Amniotic epithelial cell (primary cell): ENCODE measurements at places on chromosomes 1 and 21.

- no peak for DNase-seq
These were observed 139.4 kb downstream of the MRPL39 start for GRCh38 chr21:25467896-25468295.

DNA sequence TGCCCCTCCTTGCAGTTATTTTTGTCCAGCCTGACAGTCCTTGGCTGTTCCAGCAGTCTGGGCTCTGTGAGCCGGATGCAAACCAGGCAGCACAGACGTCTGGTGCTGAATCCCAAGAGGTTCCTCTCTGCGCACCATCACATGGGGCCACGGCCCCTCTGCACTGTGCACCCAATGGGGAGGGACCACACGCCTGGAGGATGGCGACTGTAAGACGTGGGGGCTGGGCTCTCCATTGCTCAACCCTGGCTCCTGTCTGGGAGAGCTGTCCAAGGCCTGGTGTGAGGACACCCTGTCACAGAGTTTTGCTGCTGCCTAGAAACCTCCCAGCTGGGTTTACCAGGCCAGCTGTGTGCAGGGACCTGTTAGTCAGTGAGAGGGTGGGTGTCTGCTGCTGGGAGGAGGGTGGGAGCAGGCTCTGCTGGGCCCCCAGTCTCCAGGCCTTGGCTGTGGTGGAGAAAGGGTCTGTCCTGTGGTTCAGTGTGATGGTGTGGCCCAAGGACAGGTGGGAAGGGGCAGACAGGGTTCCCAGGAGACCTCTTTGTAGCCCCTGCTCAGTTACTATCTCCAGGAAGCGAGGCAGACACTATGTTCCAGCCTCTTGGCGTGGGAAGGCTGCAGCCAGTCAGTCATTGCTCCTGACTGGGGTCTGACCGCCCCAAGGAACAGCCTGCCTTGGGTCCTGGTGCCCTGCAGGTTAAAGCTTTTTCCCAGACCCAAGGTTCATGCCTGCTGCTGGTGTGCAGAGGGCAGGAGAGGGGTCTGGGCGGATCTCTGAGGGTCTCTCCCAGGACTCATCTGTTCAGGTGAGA, 13.8 kb downstream of the HEYL start:
- peak; percentile 84 for DNase-seq

GRCh38 chr1:8642114-8642513, 175.3 kb downstream of the RERE start:
- no peak for DNase-seq

DNA sequence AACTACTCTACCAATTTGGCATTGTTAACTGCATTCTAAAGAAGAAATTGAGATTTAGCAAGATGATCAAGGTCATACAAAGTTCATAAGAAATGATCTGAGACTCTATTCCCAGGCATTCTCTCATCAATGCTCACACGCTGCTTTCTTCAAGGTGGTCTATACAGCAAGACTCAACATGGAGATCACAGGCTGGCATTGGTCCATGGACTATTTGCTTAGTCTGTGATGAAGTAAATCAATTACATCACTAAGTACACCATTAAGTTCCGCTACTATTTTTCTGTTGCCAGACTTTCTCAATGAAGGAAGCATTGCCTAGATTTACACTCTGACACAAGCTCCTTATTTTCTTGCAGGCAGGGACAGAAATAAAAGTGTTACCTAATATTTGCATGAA, 51.9 kb upstream of the CYP2J2 start:
- no peak for DNase-seq

- no peak for DNase-seq
These were observed 32.0 kb upstream of the EPHA8 start for GRCh38 chr1:22531251-22531650.

- no peak for DNase-seq
These were observed 6.1 kb upstream of the CD1A start for GRCh38 chr1:158248118-158248517.

GRCh38 chr1:26429721-26430120, 2.4 kb upstream of the DHDDS start:
- no peak for DNase-seq

- DNase-seq, result no peak
These were observed 30.8 kb downstream of the CAPZB start for GRCh38 chr1:19454265-19455146.

DNA sequence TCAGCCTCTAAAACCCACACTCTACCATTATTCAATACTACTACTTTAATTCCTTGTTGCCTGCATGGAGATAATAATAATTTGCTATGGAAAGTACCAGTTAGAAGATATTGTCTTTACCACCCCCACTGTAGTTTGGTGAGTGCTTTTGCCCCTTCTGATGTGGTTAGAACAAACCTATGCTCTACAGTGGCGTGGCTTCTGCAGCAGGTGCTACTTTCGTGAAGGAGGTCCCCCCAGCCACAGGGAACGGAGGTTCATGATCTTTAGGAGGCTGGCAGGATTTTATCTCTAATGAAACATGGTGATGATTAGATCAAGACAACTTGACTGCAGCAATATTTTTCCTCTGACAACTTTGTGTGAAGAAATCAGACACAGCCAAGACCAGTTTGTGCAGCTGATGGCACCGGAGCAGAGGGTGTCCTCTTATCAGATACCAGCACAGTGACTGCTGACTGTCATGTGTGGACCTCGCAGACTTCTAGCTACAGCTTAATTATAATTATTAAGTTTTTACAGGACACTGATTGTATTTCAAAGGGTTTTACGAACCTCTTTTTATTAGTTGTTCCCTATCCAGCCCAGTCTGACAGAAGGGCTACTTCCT, 10.7 kb upstream of the TCHH start:
- no peak for DNase-seq

DNA sequence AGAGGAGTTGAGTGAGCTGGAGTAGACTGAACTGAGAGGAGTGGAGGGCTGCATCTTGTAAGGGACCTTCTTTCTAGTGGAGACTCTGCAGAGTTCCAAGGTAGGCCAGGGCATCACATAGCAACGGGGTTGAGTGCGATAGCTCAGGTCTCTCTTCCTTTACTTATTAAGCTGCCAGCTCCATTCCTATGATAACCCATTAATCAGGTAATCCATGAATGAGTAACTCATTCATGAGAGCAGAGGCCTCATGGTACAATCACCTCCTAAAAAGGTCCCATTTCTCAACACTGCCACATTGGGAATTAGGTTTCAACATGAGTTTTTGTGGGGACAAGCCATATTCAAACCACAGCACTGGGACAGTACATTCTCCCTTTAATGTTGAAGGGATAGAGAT, 21.3 kb downstream of the VN1R5 start:
- DNase-seq, result no peak

DNA sequence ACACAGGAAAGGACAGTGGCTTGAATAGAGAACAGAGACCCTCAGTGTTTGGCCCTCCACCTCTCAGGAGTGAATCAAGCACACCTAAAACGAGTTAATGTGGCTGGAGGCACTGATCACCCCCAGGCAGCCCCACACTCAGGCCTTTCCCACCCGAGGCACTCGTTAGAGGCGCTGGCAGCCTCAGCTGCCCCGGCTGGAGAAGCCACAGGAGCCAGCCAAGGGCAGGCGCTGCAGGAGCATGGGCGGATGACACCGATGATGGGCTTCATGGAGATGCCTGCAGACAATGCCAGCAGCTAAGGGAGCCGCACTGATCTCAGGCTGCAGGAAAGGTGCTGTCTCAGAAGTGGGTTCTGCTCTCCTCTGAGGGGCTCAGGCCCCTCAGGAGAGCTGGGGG, 24.1 kb upstream of the ABCG1 start:
- DNase-seq, result no peak

DNA sequence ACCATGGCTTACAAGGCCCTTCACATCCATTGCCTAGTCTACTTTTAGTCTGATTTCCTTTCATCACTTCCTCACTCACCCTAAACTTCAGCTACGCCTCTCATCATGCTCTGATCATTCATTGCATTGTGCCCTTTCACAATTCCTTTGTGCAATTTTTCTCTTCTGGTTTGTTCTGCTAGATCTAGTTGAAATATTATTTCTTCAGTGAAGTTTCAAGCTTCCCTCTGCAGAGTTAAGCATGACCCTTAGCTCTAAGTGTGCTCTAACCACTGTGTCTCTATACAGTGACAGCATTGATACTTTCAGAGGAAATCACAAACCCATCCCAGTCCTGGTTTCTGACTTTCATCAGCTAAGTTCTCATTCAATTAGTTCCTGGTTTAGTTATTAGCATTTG, 166.1 kb downstream of the PLA2G4A start:
- no peak for DNase-seq

- DNase-seq, result no peak
These were observed 66.9 kb upstream of the ECE1 start for GRCh38 chr1:21357161-21357560.

DNA sequence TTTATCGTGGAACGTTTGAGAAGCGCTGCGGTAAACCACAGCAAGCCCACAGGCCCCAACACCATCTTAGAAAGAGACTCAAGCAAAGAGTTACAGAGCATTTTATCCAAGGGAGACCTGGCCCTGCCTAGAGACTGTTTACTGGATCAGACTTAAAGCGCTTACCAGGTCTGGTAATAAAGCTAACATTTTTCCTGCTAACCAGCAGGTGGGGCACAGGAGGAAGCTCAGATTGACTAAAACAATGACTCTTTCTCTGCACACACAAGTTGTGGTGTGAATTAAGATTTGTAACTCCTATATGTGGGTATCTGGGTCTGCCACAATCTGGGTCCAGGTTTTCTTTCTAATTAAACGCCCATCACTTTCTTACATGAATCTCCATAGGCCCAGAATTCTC, 136.5 kb upstream of the ETS2 start:
- DNase-seq, result peak; percentile 39

DNA sequence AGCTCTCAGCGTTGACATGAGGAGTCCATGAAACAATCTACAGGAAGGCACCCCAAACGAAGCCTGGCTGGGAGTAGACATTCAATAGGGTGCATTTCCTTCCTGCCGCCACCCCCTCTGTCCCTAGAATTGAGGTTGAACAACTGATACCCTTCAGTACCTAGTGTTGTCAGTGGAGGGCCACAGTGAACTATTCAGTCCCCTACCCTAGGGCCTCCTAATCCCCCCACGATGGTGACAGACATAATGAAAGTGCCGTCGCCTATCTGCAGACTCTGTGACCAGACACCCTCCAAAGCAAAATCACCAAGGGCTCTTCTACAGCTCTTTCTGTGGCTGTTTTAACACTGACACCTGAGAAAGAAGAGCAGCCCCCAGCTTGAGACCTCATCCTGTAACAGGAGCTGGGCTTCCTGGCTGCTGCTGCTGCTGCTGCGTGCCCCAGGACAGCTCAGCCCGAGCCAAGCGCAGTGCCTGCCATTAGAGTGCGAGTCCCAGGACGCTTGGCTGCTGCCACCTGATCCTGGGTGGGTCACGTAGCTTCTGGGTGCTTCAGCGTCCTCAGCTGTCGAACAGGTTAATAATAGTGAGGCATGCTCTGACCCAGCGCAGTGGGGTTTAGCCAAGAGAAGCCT, 183.0 kb downstream of the ZBTB18 start:
- no peak for DNase-seq

- DNase-seq, result no peak
These were observed 43.4 kb downstream of the PTGS2 start for GRCh38 chr1:186636786-186637185.

DNA sequence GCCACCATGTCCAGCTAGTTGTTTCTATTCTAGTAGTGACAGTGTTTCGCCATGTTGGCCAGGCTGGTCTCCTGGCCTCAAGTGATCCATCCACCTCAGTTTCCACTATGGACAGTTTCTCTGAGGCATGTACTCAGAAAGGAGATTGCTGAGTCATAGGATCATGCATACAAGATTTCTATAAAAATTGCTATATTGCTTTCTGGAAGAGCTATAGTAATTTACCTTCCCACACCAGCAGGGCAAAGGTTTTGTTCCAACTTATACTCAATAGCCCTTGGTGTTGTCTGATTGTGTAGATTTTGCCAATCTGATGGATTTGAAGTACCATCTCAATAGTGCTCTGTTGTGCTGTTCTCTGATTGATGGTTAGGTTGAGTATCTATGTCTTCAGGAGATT, 15.6 kb upstream of the ATP1A1 start:
- no peak for DNase-seq

GRCh38 chr1:181778640-181779260, 282.8 kb downstream of the ZNF648 start:
- DNase-seq, result no peak

DNA sequence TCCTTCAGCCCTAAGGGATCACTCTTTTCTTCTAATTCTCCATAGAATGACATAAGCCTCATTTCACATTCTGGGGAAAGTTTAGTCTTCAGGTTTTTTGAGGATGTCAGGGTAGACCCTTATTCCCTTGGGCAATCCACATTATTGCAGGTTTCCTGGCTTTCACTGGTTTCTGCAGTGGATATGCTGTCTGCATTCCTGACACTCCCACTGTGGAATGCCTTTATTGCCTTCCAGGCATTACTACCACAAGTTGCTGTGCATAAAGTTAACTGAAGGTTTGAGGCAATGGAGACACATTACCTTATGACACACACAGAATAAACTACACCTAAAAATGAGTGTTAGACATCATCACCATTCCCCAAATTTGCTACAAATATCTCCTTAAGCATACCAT, 12.7 kb downstream of the FASLG start:
- peak; percentile 76 for DNase-seq

DNA sequence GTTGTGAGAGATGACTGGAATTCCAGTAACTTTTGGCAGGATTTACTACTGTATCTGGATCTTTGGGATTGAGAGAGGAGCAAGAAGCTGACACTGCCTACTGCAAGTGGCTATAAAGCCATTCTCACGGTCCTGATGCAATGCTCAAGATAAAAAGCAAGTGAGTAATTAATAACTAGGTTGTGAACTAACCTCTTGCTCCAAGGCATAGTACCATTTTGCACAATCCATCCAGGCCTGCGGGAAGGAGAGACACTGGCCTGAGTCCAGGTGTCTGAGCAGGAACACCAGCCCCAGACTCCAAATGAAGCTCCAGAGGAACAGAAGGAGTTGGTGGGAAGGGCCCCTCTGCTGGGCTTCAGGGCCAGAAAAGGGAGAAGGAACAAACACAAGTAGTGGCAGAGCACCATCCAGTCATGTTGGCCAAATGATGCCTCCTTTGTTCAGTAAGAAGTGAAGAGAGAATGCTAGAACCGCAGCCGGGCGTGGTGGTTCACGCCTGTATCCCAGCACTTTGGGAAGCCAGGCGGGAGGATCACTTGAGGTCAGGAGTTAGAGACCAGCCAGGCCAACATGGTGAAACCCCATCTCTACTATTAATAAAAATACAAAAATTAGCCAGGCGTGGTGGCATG, 9.9 kb upstream of the SLC45A3 start:
- peak; percentile 76 for DNase-seq

DNA sequence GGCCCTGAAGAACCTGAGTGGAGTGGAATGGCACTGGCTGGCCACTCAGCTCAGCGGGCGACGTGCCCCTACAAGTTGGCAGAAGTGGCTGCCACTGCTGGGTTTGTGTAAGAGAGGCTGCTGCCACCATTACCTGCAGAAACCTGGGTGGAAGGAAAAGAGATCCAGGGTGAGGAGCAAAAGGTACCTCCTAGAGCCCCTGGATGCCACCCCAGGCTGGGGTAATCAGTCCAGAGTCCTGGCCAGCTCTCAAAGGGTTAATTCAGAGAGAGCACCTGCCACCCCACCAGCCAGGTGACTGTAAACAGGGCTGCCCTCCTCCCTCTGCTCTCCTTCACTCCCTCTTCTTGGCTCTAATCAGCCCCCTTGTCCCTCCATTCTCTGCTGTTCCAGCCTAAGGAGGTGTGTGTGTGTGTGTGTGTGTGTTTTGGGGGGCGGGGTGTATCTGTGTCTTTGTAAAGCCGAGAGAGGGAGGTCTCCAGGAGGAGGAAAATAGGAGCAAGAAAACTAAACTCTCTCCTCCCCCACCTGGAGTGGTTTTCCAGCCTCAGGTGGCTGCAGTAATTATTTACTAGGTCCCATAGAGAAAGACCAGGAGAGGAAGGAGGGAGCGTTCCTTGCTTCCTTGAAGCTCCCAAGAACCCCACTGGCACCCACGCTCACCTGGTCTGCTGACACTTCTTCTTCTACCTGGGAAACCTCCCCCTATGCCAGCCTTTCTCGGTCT, 12.6 kb downstream of the TRIM46 start:
- no peak for DNase-seq
